NAMALWA (cell line): ENCODE measurements at places on chromosomes 12 and 14.
A peak's percentile ranks its signal among the peaks of the same experiment; 100 is the strongest.

- no peak for DNase-seq
These were observed 120.1 kb downstream of the TSPAN9 start for GRCh38 chr12:3197131-3197818.

DNA sequence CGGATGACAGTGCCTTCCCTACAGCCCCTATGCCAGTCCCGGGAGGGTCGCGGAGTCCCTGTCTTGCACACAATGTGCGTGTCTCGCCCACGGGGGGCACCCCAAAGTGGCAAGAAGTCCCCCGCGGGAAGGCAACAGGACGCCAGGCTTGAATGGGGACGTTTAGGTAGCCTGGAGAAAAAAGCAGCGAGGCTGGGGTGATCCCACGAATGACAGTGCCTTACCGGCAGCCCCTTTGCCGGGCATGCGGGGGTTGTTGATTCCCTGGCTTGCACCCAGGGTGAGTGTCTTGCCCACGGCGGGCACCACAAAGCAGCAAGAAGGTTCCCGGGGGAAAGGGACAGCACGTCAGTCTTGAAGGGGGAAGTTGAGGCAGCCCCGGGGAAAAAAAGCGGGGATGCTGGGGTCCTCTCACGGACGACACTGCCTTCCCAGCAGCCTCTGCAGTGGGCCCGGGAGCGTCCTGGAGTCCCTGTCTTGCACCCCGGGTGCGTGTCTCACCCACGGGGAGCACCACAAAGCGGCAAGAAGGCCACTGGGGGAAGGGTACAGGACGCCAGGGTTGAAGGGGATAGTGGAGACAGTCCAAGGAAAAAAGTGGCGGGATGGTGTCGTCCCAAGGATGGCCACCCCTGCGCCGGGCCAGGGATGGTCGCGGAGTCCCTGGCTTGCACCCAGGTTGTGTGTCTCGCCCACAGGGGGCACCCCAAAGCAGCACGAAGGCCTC lies 156.8 kb upstream of the ALG10B start:
- no peak for DNase-seq

GRCh38 chr14:104110491-104111209 lies 25.1 kb downstream of the ASPG start:
- DNase-seq: no peak

DNA sequence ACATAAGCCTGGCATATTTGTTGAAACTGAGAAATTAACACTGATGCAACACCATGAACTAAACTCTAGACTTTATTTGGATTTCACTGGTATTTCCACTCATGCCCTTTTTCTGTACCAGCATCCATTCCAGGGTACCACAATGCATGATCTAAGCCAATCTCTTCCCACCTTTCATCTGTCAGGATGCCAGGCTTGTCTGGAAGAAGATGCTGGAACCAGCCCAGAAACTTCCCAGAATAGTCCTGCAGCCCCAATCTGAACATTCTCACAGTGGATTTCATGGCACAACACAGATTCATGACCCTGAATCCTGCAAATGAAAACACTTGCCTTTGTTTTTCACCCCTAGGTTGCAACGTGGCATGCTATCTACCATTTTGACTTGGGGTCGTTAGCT lies 189.3 kb upstream of the LHX5 start:
- no peak for DNase-seq

- peak; percentile 37 for DNase-seq
These were observed 66.4 kb downstream of the CHST11 start for GRCh38 chr12:104522985-104523722.

DNA sequence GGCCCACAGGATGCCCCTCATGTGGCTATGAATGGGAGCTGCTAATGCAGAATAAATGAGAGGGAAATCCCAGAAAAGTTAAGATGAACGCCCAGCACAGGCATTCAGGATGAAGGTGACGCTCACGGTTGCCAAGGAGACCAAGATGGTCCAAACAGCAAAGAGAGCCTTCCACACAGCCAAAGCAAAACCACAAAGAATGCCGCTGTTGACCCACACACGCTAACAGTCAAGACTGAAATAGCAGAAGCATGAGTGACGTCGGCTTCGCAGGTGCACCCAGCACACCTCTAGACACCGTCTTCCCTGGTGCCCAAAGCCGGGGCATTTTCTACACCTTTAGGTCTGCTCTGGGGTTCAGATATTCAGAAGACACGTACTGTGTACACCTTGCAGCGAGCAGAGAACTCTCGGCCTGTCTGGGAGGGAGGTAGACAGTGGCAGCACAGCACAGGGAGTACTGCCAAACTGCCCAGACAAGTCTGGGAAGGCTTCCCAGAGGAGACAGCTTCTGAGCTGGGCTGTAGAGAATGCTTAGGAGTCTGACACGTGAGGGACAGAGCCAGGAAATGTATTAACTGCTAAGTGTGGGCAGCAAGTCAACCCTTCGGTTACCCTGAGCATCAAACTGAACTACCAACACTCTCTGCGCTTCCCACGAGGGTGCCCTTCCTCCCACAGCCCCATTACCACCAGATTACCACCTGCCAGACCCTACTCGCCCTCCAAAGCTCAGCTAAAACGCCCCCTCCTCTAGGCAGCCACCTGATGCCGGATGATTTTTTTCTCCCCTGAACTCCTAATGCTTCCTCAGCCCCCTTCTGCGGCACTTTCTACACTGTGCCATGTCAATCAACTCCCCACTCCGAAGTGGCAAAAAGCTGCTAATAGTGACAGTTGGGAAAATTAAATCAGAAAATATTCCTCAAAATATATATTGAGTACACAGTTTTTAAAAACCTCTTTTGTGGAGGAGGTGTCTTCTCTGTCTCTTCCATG lies 50.1 kb downstream of the CCDC88C start:
- DNase-seq: peak; percentile 96

DNA sequence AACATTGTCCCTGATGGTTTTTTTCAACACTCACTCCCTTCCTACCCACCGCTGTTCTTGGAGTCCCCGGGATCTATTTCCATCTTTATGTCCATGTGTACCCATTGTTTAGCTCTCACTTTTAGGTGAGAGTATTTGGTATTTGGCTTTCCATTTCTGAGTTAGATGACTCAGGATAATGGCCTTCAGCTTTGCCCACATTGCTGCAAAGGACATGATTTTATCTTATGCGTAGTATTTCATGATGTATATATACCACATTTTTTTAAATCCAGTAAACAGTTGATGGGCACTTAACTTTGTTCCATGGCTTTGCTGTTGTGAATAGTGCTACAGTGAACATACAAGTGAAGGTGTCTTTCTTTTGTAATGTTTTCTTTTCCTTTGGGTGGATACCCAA lies 123.5 kb upstream of the KITLG start:
- no peak for DNase-seq

DNA sequence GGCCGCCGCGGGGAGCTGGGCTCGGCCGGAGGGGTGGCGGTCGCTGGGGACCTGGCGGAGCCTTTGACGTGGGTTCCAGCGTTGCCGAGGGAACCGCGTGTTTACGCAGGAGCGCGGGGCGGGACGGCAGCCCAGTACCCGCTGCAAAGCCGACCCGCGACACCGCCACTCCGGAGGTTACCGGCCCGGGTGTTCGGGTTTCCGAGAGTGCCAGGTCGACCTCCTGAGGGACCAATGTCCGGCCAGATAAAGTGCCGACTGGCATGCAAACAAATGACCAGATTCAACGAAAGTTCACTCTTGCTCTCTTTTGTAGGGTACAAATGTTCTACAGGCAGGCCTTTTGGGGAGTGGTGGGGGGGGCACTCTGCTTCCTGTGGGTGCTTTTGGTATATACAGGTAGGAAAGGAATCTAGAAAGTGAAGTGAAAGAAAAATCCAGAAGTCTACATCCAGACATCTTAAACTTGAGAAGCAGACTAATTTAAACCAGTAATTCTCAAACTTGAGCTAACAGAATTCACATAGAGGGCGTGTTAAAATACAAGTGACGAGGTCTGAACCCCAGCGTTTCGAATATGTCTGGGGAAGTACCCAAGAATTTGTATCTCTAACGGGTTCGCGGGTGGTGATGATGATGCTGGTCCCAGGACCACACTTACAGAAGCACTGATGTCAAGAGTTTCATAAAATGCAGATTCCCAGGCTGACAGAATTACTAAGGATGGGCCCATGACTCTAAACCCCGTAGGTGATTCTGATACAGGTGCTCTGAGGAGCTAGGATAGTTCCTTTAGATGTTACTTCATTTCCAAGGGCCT lies at the start of gene GPR135:
GPR135 (minus strand) TSS at position 65 of the 820 bp plus-strand sequence. CDS start 154 bp downstream, outside the sequence.
- no peak for DNase-seq

DNA sequence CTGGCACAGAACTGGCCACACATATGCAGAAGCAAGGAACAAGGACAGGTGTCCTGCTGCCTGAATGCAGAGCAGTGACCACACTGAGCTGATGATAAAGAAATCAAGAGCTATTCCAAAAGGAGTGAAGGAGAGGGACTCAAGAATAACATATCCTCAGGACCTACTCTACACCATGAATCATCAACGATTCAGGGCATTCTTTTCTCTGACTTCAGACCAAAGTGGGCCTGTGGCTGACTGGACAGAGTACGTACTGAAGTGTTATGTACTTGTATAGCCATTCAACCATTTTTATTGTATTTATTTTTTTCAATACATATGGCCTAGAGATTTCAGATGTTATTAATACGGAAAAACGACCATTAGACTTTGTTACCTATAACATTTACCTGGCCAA lies 177.5 kb upstream of the TMTC1 start:
- DNase-seq: no peak

GRCh38 chr14:104126753-104127152 lies 11.6 kb upstream of the KIF26A start:
- no peak for DNase-seq

- no peak for DNase-seq
These were observed 19.9 kb downstream of the SLC35F4 start for GRCh38 chr14:57845802-57846531.

DNA sequence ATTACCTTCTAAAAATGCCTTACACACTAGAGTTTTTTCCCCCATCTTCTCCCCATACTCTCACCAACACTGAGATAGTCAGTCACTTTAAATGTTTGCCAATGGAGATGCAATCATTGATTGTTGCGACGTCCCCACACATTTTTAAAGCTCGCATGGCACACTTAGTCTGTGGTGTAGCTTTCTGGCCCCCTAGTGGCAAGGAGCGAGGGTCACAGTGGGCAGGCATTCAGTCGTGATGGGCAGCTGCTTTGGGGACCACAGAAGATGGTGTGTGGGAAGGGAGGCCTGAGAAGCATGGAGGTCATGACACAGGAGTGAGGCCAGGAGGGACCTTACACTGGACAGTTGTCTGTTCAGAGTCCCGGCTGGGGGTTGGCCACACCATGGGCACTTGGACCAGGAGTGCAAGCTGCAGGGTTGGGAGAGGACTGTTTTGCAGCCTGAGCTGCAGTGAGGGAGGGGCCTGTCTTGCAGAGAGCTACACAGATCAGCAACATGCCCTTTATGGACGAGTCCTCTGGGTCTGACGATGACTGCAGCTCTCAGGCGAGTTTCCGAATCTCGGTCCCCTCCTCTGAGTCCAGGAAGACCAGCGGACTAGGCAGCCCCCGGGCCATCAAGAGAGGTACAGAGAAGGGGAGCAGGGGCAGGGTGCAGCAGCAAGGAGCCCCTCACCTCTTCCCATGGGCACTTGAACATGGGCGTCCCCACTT lies 28.6 kb downstream of the PIGH start:
- peak; percentile 65 for DNase-seq

- no peak for DNase-seq
These were observed 60.8 kb upstream of the CHGA start for GRCh38 chr14:92861856-92862745.

DNA sequence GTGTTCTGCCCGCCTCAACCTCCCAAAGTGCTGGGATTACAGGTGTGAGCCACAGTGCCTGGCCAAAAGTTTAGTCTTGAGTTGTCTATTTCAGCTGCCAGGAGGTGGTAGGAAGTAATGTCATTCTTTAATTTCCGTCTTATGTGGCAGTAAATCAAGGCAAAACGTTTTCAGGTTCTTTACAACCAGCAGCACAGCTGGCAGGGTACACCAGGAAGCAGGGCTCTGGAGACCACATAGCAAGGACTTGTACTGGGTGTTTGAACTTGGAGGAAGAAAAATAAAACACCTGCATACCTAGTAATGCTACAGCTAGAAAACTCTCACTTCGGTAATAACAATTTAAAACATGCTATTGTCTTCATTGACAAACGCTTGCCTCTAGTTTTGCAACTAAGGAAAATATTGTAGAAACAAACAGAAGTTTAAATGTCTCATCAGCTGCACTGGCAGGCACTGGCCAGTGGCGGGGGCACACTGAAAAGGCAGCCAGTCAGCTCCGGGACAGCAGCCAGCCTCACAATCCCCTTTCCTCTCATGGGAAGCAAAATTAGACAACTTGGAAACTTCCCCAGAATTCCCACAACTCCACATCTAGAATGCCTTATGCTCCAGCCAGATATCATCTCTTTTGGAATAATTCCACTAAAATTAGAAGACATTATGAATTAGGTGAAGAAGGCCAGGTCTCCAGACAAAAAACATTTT lies 72.2 kb downstream of the CLIP1 start:
- DNase-seq: no peak

- DNase-seq: no peak
These were observed 31.2 kb downstream of the DACT1 start for GRCh38 chr14:58668848-58669480.

DNA sequence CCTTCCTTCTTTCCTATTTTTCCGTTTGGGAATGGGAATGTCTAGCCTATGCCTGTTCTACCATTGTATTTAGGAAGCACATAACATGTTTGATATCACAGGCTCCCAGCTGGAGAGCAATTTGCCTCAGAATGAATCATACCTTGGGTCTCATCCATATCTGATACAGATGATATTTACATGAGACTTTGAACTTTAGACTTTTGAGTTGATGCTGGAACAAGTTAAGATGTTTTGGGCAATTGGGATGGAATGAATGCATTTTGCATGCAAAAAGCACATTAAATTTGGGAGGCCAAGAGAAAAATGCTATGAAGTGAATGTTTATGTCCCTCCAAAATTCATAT lies 61.9 kb upstream of the BEGAIN start:
- DNase-seq: no peak

DNA sequence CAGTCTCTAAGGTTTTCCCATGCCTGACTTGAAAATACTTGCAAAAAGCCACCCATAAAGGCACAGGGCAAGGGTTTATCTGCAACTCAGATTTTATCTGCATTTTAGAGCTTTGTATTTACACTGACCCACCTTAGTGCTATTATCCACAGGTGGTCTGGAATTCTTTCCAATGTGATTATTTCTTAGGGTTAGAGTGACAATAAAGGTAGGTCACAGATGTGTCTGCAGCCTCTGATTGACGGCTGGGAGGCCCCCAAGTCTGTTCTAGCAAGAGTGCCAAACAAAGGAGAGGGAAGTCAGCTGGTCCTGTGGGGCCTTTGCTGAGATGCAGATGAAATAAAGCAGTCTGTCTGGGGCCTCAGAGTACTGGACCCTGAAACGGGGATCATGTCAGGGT lies 64.0 kb downstream of the FRMD6 start:
- no peak for DNase-seq

DNA sequence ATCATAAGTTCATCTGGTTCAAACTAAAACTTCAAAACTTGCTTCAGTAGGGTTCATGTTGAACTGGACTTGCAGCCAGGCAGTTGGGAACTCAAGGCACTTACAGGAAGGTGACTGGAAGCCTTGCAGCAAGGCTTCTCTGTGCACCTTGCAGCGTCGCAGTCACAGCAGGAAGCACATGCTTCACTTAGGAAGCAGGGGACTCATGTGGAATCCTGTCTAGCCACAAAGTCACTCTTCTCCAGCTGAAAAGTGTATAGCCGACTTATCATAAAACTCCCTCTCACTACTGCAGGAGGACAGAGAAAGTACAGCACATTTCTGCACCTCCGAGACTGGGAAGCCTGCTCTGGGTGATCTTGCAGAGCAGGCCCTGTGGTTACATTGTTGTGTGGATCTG lies 114.0 kb upstream of the PRB2 start:
- no peak for DNase-seq

- no peak for DNase-seq
These were observed 32.9 kb downstream of the TCHP start for GRCh38 chr12:109932878-109933503.

GRCh38 chr14:64508215-64508776 lies 3.7 kb downstream of the ZBTB1 start:
- peak; percentile 11 for DNase-seq
